Thoracic aorta (tissue), 2 donors: ENCODE measurements at places on chromosomes 12 and 14. TPM values are rescaled to one million over a fixed set of nuclear protein-coding genes. Genes with fewer than 3 reads are reported as not detected.

DNA sequence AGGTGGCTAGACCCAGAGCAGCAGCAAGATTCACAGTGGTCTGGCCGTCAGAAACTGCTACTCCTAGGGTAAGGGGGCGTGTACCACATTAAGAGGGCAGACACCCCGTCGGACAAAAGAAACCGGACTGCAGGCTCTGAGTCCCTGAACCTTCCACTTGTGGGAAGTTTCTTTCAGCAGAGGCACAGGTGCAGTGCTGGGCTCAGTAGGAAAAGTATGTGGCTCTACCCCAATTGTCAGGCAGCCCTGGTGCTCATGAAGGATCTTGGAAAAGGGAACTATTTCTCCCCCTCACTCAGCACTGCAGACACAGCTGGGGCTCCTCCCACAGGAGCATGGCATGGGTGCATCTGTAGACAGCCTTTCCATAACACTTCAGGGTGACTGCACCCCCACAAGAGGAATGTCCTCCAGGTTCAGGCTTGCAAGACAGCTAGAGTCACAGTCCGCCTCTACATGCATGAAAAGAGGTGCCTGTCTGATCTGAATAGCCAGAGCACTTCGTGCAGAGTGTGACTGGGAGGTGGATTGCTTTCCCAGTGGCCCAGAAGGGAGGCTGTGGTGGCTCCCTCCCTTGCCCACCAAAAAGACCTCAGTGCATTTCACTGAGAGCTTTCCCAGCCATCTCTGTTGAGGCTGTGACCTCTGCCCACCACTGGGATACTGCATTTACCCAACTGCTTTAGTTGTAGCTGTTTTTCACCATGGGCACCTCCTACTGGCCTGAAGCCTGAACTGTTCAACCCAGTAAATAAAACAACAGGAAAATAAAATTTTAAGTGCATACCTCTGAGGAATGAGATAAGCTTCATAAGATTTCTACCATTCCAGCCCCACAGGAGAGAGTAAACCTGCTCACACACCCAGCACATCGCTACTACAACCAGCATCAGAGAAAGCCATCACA, 14.2 kb downstream of the CEP128 start:
- DNase-seq: no peak

- no peak for DNase-seq
Measured at GRCh38 chr14:72544615-72545387, 349.1 kb downstream of the DPF3 start.

DNA sequence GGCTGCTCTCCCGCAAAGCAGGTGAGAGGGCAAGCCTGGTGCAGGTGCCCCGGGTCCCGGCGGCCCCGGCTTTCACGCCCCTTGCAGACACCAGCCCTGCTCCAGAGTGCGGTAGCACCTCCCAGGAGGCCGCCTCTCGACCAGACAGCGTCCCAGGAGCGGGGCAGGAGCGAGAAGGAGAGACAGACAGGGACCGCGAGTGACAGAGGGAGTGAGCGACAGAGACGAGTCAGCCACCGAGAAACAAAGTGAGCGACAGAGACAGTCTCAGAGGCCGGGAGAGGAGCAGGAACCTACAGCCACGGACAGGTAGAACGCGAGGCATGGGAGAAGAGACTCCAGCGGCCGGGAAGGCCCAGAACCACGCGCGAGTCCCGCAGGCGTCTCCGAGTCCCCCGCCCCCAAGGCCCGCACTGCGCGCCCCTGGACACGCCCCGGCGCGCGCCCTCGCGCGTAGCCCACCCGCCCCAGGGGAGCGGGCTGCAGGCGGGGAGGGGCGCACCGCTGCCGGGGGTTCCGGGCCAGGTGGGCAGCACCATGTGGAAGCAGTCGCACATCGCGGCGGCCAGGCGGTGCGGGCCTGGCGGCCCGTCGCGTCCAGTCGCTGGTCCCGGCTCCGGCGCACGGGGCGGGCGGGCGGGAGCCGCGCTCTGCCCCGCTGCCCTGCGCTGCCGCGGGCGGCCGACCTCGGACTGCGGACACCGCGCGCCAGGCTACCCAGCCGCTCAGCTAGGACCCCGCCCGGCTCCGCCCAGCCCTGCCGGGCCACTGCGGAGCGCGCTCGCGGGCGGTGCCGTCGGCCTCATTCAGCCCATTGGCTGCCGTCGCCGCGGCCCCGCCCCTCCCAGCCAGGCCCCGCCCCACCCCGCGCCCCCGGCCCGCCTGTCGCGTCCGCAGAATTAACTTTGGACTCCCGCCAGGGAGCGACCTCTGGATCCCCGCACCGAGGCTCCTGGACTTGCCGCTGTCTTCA, at the start of gene AHNAK2:
Gene AHNAK2, minus strand, starts transcription at position 694 of the 973 bp plus-strand sequence. Its CDS starts 137 bp downstream, at position 557.
- DNase-seq: no peak

GRCh38 chr14:20679907-20680306, 4.5 kb upstream of the RNASE4 start:
- DNase-seq: no peak

GRCh38 chr12:113238309-113238708, 17.0 kb downstream of the TPCN1 start:
- DNase-seq: no peak

- peak; percentile 52 for DNase-seq
Measured at GRCh38 chr12:32533971-32534590, 134.7 kb downstream of the FGD4 start.

DNA sequence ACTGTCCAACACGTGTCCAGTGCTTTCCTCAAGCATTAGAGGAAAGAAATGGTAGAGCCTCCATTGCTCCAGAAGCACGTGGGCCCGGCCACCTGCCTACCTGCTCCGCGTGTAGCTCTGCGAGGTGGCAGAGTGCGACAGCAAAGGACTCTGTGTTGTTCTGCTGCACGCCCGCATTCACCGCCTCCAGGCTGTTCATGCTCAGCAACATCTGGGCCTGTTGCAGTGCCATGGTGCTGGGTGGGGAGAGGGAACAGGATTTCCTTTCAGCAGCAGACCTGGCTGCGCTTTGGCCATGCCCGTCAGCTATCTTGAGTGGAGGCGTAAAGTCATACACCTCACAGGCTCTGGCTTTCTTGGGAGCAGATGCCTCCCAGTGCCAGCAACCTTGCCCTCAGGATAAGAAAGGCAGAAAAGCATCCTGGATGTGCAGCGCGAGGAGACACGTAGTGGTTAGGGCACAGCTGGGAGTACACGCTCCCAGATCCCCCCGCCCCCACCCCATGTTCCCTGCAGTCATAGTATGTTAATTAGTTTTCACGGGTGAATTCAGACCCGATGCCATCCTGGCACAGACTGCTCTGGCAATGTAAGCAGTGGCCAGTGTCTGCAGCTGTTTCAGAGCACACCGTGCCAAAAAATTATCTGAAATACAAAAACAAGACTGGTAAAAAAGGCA, 25.1 kb downstream of the ANAPC5 start:
- no peak for DNase-seq

TROAP gene
- total RNA-seq: 0.99 TPM

KRT7 gene
- total RNA-seq: 24.1 TPM

FOXG1 gene
- total RNA-seq: not detected
